EH (cell line): ENCODE measurements at places on chromosomes 6 and 20.

DNA sequence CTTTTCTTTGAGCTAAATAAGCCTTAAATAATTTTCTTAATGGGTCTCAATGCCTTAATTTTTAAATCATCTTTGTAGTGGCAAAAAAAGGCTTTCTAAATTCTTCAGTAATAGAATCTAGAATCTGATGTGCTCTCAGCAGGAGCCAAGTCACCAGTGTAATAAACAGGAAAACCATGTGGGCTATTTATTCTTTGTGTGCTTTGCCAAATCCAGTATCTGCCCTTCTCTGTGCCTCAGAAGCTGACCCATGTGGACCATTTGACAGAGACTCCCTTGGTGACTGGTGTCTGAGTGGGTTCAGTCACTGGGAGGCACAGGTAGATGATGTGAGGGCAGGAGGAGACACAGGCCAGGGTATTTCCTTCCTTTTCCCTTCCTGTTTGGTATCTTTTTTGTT is 152.9 kb downstream of the PAK5 start:
- no peak for DNase-seq

DNA sequence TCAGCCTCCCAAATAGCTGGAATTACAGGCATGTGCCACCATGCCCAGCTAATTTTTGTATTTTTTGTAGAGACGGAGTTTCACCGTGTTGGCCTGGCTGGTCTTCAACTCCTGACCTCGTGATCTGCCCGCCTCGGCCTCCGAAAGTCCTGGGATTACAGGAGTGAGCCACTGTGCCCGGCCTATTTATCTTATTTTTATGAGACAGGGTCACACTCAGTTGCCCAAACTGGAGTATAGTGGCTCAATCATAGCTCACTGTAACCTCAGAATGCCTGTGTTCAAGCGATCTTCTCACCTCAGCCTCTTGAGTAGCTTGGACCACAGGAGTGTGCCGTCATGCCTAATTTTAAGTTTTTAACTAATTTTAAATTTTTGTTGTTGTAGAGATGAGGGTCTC is 114.4 kb downstream of the JARID2 start:
- no peak for DNase-seq

GRCh38 chr6:136090929-136091328 is 159.2 kb downstream of the MTFR2 start:
- DNase-seq, result peak; percentile 87

- DNase-seq, result no peak
Measured at GRCh38 chr20:49680484-49680883, 33.2 kb downstream of the B4GALT5 start.

GRCh38 chr20:5630071-5630470 is 120.1 kb upstream of the SHLD1 start:
- DNase-seq, result peak; percentile 52

DNA sequence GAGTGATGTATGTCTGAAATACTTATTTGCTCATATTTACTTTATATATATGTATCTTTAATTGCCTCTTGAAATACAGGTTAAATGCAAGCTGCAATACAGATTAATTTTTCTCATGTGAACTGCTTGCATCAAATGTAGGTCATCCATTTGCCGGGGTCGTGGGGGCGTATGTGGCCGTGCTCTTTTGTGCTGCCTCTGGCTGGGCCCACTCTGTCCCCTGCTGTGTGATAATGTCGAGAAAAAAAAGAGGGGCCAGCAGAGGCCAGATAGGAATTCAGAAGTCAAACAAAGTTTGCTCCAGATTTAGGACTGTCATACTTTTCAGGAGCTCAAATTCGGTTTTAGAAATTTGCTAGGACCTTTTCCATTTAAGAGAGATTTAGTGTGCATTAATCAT is 459.6 kb upstream of the SOX4 start:
- DNase-seq, result no peak
